ENCODE measurements at places on chromosomes 6 and 20.

DNA sequence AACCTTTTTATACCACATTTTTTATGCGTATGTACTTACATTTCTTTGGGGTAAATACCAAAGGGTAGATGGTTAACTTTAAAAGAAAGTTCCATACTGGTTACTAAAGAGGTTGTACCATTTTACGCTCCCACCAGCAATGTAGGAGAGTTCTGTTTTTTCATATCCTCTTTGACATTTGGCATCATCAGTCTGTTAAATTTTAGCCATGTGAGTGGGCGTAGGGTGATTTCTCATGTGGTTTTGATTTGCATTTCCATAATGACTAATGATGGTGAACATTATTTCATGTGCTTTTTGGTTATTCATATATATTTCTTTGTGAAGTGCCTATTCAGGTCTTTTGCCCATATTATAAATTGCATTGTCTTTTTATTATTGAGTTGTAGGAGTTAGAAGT is 194.2 kb downstream of the PRL start:
- no peak for DNase-seq

- no peak for DNase-seq
Measured at GRCh38 chr6:84278321-84278998, 51.0 kb upstream of the CEP162 start.

DNA sequence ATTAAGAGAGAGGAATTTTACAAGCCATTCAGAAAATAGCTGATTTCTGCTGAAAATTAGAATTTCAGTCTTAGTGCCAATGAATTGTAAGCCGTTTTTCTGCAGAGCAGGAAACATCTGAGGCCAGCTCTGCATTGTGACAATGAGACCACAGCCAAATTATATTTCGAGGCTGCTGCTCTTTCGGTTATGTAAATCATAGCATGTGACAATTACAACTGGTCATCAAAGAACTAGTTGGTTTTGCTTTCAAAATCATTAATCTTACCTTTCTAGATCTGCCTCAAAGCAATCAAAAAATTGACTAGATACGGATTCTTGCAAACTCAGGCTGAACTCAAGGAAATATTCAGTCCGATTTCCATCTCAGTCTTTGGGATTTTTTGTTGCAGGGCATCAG is 33.4 kb upstream of the INSM1 start:
- no peak for DNase-seq

DNA sequence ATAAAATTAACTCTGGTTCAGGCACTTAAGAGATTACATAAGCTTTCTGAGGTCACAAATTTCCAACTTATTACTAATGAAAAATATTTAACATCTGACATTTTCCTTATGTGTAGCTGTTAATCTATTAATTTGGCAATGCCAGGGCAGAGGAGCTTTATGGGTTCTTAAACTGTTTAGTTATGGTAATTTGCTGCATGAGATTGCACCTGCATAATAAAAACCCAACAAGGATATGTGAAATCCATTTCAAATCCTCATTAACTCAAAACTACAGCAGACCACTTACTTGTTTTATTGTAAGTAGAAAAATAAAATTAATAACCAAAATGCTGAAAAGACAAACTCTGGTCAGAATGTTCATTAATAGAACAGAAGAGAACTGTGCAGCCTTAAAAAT is 98.1 kb downstream of the PREP start:
- no peak for DNase-seq

- DNase-seq = no peak
Measured at GRCh38 chr6:168124158-168124557, 45.1 kb upstream of the FRMD1 start.

GRCh38 chr6:87660226-87660911 is 41.7 kb downstream of the AKIRIN2 start:
- no peak for DNase-seq
